ENCODE measurements at places on chromosomes 11 and 22. TPM values are rescaled to one million over a fixed set of nuclear protein-coding genes. Genes with fewer than 3 reads are reported as not detected.

DNA sequence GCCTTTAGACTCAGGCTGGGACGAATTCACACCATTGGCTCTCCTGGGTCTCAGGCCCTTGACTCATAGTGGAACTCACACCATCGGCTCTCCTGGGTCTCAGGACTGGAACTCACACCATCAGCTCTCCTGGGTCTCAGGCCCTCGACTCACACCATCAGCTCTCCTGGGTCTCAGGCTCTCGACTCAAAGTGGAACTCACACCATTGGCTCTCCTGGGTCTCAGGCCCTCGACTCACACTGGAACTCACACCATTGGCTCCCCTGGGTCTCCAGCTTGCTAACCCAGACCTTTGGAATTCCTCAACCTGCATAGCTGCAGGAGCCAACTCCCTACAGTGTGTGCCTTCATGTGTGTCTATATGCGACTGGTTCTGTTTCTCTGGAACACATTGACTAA, 56.7 kb downstream of the SHISAL1 start:
- no peak for DNase-seq

The C11orf21 gene
- 0.34 TPM for total RNA-seq

The PRDM10 gene
- 4.0 TPM for total RNA-seq

- no peak for DNase-seq
Measured at GRCh38 chr11:129980086-129980485, 22.5 kb downstream of the PRDM10 start.

DNA sequence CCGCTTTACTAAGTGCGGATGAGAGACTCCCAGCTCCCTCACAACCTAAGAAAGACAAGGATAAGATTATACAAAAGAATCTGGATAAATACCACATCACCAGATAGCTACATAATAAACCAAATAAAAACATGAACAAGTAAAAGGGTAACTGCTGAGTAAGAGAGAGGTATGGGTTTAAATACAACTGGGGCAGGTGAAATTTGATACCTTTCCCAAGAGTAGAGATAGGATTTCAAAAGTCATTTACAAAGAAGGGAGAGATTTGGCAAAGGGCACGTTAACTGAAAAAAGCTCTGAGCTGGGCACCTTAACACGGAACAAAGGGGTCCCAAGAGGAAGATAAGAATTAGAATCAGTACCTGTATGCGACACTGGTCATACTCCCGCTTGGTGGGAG, 1.7 kb downstream of the UBXN1 start:
- no peak for DNase-seq

- no peak for DNase-seq
Measured at GRCh38 chr11:134795017-134795416, 383.0 kb upstream of the B3GAT1 start.

The CBLIF gene
- not detected for total RNA-seq

- no peak for DNase-seq
Measured at GRCh38 chr11:86553265-86553664, 119.2 kb downstream of the ME3 start.

Data from HT1080 (cell line).